T-helper 1 cell (primary cell): ENCODE measurements at places on chromosomes 11 and 22.
A peak's percentile ranks its signal among the peaks of the same experiment; 100 is the strongest.

GRCh38 chr11:57514538-57515331 is 767 bp downstream of the SLC43A1 start:
- peak; percentile 28 for DNase-seq

DNA sequence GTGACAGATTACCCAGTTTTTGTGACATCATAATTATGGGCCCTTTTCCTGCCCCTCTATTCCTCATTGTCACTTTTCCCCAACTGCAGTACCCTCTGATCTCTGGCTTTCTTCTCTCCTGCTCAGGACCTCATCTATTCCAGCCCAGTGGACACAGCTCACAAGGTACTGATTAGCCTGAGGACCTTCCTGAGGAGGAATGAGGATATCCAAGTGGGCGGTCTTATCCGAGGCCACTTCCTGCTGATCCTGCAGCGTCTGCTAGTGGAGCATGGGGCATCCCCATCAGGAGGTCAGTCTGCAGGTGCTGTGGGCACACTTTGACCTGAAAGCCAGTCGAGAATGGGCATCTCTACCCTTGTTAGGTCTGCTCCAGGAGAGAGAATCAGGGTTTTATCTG is 24.5 kb upstream of the CCDC134 start:
- no peak for DNase-seq

GRCh38 chr11:74627381-74627780 is 35.0 kb downstream of the POLD3 start:
- no peak for DNase-seq

DNA sequence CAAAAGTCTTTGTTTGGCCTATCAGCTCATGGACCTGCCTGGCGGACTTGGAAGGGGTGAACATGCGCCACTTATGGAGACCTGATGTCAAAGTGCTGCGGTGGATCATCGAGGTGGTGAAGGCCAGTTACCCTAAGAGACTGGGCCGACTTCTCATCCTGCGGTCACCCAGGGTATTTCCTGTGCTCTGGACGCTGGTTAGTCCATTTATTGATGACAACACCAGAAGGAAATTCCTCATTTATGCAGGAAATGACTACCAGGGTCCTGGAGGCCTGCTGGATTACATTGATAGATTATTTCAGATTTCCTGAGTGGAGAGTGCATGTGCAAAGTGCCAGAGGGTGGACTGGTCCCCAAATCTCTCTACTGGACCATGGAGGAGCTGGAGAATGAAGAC is 17.9 kb downstream of the ALKBH3 start:
- DNase-seq = no peak

DNA sequence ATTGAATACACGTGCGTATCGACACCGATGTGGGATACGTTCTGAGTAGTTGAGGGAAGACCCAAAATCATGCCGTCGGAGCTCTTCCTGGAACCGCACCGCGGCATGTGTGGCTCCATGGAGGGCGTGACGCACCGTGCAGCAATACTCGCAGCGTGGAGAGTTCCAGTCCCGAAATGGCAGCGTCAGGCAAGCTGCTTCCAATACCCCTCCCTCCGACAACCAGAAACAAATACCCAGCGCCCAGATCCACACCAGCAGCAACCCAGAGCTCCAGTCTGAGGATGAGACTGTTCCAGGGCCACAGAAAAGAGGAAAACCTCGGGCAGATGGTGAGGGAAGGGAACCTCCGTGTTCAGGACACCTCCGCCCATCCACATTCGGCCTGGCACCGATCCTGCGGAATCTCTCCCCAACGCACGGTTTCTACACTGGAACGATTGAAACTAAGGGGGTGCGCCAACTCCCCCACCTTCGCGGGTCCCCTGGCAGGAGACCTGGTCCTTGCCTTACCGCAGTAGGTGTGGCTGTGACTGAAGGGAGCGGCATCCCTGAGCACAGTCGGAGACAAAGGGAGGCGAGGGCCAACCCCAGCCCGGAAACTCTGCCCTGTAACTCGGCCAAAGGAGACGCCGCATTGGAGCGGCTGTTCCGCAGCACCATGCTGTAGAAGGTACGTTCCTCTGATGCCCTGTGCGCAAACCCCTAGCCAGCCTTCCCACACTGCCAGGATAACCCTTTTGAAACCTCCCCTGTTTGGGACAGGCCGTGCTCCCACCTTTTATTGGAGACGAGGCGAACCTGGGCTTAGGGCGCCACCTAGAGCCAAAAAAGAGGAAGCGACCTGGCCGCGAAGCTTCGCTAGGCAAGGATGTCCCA is 28.2 kb downstream of the DBX1 start:
- peak; percentile 22 for DNase-seq

DNA sequence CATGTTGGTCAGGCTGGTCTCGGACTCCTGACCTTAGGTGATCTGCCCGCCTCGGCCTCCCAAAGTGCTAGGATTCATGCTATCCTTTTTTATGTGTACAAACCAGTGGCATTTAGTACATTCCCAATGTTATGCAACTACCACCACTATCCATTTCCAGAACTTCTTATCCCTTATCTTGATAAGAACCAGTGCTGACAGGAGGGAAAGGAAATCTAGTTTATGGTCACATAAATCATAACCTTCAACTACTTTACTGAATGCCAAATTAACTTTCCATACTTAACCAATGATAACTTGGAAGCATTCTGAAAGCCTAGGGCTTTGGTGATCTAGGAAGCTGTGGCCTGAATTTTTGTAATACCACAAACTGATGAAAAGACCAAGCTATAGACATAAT is 170.4 kb downstream of the SWAP70 start:
- no peak for DNase-seq

GRCh38 chr11:10455637-10456487 is 798 bp downstream of the AMPD3 start:
- DNase-seq = peak; percentile 64

- no peak for DNase-seq
Observed at GRCh38 chr22:22616636-22617035, 27.8 kb upstream of the GGTLC2 start.

DNA sequence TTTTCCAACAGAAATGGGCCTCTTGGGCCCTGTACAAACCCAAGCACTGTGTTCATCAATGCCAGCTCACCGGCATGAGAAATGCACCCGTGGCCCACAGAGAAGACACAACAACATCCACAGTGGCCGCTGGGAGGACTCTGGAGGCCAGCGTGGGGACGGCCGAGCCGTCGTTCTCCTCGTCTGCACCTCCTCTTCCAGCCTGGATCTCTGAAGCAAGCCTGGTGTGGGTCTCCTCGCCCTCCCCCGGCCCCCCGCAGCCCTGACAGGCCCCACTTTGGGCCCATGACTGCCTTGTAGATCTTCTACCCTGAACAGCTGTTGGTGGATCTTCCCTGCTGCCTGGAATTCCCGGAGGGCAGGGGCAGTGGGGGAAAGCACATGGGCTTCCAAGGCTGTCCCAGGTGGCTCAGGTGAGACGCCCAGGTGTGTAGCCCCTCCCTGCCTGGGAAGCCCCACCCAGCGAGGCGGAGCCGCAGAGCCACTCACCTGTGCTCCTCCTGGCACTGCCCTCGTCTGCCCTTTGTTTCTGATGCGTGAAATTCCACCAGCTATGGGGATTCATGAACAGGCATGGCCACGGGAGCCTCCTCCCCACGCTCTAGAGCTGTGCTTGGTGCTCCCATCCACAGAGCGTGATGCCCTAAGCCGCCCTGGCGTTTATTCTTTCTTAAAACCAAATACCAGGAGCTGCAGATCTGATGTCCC is 225.9 kb downstream of the BRD1 start:
- DNase-seq = no peak

DNA sequence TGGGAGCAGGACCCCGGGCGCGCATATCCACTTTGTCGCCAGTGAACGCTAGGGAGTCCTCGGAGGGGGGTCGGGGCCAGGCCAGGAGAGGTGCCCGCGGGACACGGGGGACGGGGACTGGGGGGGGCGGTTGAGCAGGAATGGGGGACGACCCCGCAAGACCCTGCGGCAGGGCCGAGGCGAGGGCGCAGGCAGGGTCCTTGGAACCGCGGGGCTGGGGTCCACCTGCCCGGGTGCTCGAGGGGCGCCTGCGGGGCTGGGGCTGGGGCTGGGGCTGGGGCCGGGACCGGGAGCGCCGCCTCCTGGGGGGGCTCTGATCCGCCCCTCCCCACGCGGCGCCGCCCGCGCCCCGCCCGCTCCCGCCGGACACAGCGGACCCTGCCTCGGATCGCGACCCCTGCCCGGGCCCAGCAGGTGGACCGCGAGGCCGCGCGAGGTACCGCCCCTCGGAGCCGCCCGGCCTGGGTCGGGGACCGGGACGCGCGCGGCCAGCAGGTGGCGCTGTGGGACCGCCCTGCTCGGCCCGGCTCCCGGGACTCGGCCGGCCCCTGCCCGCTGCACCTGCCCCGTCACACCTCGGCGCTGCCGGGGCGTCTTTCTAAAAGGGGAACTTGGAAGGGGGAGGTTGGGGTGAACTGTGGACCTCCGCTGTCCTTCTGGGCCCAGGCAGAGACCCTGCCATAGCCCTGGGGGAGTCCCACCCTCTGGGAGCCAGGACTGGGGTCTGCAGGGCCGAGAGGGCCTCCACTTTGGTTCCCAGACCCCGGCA is 11.0 kb downstream of the CRELD2 start:
- peak; percentile 63 for DNase-seq

- peak; percentile 40 for DNase-seq
Observed at GRCh38 chr22:46150655-46151477, 540 bp downstream of the PPARA start.

DNA sequence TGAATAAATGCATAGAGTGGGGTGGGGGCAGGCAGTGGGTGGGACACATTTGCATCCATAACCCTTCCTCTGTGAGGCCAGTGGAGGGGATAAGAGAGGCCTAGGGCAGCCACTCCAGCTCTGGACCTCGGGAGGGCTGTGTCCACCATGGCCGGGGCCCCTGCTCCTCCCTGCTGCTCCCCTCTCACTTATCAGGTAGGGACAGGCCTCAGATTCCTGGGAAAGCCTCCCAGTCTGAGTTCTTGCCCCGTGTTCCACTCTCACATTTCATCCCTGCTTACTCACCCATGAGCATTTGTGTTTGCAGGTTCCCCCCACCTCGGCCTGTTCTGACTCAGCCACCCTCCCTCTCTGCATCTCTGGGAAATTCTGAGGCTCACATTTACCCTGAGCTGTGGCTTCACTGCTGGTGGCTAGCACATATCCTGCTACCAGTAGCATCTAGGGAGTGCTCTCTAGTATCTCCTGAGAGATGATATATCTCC is 128.7 kb upstream of the TOP3B start:
- DNase-seq = no peak

GRCh38 chr11:17443000-17443399 is 33.6 kb downstream of the ABCC8 start:
- DNase-seq = no peak

GRCh38 chr22:35345808-35346505 is 34.9 kb upstream of the HMOX1 start:
- DNase-seq = no peak

DNA sequence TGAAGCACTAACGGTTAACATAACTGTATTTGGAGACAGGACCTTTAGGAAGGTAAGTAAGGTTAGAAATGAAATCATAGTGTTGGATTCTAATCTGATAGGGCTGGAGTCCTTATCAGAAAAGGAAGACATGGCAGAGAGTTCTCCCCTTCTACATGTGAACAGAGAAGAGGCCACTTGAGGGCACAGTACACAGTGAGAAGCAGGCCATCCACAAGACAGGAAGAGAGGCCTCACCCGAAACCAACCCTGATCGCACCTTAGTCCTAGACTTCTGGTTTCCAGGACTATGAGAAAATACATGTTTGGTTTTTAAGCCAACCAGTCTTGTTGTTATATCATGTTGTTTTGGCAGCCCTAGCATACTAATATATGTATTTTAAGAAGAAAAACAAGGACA is 170.0 kb downstream of the LRRC4C start:
- no peak for DNase-seq

DNA sequence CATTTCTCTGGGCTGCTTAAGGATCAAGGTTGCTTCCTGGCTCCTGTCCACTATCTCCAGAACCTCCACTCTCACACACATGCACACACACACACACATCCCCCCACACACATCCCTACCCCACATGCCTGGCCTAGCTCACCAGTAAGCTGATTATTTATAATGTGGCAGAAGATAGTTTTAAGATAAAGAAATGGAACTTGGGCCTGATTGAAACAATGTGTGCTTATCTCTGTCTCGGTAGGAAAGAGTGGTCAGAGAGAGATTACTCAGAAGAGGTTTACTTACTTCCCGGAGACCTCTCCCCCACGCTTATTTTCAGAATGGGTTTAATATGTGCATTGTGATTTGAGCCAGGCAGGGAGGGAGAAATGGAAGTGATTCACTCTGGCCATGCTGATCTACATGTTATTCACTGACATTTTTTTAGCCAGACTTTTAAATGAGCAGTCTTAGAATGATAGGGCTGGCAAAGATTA is 422.4 kb downstream of the TENM4 start:
- no peak for DNase-seq

GRCh38 chr11:132821014-132821413 is 711.3 kb downstream of the OPCML start:
- no peak for DNase-seq

- no peak for DNase-seq
Observed at GRCh38 chr11:48193876-48194275, 22.7 kb upstream of the OR4B1 start.

DNA sequence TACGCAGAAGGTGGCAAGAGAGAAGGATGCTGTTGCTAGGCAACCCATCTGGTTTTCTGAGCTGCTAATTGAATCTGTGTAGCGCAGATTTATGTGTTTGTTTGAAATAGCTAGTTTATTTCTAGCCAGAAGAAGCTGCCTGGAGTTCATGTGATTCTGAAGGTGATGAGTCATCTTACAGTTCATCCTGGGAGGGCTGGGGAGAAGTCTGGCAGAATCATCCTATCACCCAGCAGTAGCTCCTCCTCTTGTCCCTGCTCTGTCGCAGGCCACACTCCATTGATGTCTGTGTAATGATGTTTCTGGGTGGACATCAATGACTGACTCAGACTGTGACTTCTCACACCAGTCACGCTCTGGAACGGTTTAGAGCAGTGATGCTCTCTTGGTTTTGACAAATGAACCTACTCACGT is 4.8 kb upstream of the FBXO7 start:
- DNase-seq = no peak

- DNase-seq = no peak
Observed at GRCh38 chr11:46203746-46204145, 73.7 kb upstream of the CREB3L1 start.

GRCh38 chr22:38973289-38974169 is 8.6 kb upstream of the APOBEC3B start:
- peak; percentile 32 for DNase-seq

DNA sequence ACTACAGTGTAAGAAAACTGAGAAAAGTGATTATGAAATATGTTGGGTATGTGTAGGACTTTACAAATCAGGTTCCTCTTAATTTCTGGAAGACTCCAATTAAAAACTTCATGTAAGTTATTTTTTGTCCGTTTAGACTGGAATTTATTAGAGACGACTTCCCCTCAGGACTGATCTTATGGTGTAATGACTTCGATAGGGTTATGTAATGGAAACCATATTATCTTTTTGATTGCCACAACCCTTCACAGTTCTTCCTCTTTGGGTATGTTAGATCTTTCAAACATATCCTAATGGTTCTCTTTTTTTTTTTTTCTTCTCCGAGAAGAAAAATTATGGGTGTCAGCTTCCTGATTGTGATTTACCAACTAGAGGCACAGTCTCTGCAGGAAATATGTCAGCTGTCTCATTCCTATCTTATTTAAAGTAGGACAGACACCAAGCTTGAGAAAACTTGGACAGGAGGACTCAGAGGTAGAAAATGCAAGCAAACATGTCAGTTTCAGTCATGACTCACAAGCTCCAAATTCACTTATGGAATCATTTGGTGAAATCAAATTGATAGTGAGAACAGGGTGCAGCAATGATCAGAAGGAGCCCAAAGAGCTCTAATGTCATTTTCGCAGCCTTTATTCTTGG is 11.1 kb upstream of the LDLRAD3 start:
- no peak for DNase-seq

- DNase-seq = no peak
Observed at GRCh38 chr11:76658231-76658630, 12.3 kb downstream of the LRRC32 start.
